ENCODE measurements at places on chromosomes 12 and 14. TPM values are rescaled to one million over a fixed set of nuclear protein-coding genes. Genes with fewer than 3 reads are reported as not detected.

SERPINA9 gene
- not detected for polyA plus RNA-seq

PPFIA2 gene
- not detected for polyA plus RNA-seq

FAM90A1 gene
- 0.13 TPM for polyA plus RNA-seq

KRT77 gene
- not detected for polyA plus RNA-seq

MGST1 gene
- 131 TPM for polyA plus RNA-seq

PGAM5 gene
- polyA plus RNA-seq = 23.1 TPM

IRAK3 gene
- 2.3 TPM for polyA plus RNA-seq

ESR2 gene
- 0.08 TPM for polyA plus RNA-seq

CLEC4A gene
- polyA plus RNA-seq = 0.52 TPM

KRT83 gene
- not detected for polyA plus RNA-seq

B3GNT4 gene
- polyA plus RNA-seq = 0.11 TPM

C12orf54 gene
- not detected for polyA plus RNA-seq
